Activated T-helper 9 cell treated with anti-CD3 and anti-CD28 coated beads, Interleukin-2, amount 50 U/mL, for 16 hours (primary cell): ENCODE measurements at places on chromosomes 3 and 15.

DNA sequence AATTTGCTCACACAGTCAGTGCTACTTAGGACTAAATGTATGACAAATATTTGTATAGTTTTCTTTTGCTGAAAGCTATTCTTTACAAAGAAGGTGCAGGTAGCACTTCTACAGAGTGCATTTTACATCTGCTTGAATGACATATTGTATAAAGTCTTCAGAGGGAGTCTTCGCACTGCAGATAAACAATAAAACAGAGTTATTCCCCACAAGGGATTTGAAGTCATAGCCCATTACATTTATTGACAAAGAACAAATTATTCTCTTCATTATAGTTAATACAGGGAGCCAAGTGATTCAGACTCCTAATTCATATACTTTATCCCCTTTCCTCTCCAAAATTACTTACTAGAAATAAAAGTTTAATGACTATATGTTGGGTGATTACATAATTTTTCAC, 529.7 kb downstream of the EDEM1 start:
- DNase-seq = no peak

DNA sequence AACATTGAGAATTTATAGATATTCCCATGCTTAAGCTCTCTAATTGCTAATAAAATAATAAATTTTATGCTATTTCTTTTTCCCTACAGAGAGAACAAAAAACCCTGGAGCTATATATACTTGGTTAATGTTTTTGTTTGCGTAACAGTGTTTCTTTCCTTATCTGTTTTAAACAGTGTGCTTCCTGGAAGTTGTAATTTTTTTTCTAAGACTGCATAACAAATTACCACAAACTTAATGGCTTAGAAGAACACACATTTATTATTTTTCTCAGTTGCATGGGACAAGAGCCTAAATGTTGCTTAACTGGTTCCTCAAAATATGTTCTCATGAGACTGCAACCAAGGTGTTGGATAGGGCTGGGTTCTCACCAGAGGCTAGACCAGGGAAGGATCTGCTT, 49.7 kb upstream of the DPH6 start:
- DNase-seq = no peak

GRCh38 chr15:58627046-58627445, 122.5 kb downstream of the ADAM10 start:
- no peak for DNase-seq

DNA sequence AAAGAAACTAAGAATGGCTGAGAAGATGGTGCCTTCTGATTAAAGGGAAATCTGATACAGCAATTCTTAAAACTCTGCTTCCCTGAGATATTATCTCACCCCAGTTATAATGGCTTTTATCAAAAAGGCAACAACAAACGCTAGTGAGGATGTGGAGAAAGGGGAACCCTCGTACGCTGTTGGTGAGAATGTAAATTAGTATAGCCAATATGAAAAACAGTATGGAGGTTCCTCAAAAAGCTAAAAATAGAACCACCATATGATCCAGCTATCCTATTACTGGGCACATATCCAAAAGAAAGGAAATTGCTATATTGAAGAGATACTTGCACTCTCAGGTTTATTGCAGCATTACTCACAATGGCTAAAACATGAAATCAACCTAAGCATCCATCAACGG, 65.1 kb downstream of the GOLIM4 start:
- no peak for DNase-seq

DNA sequence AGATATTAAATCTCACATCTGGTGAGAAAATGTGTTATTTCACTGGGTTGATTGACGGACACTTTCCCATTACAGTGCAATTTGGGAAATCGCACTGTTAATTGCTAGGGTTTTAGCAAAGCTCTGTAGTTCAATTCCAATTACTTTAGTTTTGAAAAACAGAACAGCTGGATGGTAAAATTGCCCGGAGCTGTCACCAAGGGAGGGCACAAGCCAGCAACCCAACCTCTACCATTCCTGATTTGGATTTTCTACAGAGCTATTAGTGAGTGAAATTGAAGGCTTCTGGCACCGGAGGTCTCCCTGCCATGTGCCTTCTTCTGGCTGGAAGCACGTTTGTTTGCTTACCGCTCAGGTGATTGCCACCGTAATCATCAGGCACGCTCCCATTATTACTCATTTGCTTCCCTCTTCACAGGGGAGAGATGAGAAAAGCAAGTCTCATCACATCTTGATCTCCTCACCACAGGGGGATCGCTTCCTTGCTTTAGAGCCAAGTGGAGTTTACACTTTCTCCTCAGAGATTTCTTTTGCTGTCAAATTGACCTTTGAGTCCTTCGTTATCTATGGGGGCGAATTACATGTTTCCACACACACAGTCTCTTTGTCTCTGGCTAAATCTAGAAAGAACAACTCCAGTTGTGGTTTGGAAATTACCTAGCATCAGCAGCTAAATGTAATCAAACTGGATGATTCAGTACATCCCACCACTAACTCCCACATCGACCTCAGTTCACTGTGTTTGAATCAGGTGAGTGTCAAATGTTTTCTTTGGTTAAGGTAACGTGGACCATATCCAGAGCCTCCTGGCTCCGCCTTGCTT, 421.7 kb upstream of the GOLIM4 start:
- DNase-seq = no peak

DNA sequence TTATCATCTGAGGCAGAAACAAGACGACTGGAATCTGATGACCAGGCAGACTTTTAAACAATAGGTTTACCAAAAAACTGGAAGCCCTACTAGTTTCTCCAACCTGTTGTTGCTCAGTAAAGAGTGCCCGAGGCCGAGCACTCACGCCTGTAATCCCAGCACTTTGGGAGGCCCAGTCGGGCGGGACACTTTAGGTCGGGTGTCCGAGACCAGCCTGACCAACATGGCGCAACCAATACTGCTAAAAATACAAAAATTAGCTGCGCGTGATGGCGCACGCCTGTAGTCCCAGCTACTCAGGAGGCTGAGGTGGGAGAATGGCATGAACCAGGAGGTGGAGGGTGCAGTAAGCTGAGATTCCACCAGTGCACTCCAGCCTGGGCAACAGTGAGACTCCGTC, 1.1 kb upstream of the WDR5B start:
- DNase-seq = no peak

- DNase-seq = no peak
These were observed 41.2 kb downstream of the PCCB start for GRCh38 chr3:136291302-136291701.

- DNase-seq = no peak
These were observed 528.2 kb downstream of the NR2F2 start for GRCh38 chr15:96858694-96859093.

DNA sequence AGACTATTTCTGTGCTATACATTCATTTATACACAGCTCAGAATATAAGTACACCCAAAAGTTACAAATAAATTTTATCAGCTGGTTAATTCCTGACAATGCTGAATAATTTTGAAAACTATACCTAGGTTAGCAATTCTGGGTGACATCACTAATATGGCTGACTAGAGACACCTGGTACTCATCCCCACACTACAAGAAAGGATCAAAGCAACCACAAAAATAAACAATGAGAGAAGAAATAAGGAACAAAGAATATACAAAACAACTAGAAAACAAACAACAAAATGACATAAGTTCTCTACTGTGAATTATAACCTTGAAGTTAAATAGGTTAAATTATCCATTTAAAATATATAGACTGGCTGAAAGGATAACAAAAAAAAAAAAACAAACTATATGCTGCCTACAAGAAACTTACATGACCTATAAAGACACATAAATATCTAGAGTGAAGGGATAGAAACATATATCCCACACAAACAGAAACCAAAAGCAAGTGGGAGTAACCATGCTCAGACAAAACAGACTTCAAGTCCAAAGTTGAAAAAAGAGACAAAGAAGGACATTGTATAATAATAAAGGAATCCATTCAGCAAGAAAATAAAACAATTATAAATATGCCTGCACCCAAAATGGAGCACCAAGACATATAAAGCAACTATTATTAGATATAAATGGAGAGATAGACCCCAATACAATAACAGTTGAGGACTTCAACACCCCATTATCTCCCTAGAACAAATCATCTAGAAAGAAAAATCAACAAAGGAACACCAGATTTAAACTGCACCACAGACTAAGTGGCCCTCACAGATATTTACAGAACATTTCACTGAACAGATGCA, 57.8 kb downstream of the IMPG2 start:
- no peak for DNase-seq

DNA sequence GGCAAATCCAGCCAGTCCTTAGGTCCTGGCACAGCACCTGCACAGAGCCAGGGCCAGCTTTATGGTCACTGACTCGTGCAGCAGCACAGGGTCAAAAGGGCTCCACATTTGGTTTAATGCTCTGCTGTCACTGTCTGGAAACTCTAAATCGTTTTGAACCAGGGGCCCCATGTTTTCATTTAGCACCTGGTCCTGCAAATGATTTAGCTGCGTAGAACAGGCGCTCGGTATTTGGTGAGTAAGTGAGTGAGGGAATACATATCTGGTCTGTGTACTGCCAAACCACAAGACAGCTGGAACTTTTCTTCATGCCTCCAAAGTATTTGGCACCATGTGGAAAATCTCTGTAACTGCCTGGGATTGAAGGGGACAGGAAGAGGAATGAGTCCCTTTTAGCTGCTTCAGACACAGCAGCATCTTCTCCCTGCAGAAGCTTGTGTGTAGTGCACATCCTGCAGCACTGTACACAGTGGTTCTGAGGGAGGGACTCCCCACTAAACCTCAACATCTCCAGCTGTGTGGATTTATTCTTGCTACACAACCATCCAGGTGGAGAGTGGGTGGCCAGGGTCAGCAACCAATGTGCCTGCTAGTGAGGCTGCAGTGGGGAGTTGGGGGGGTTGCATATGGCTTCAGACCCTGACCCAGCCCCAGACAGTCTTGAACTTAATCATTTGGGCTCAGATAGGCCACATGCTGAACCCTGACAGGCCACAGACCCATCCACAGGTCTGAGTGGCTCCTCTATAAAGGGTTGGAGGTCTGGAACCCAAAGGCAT, 1.1 kb downstream of the SH2D7 start:
- DNase-seq = no peak

GRCh38 chr3:195802795-195803194, 8.9 kb downstream of the MUC4 start:
- DNase-seq = no peak

GRCh38 chr15:71658036-71658435, 152.3 kb upstream of the NR2E3 start:
- no peak for DNase-seq

GRCh38 chr3:154304936-154305335, 19.4 kb downstream of the DHX36 start:
- DNase-seq = no peak

- no peak for DNase-seq
These were observed 65.1 kb downstream of the HCN4 start for GRCh38 chr15:73303636-73304035.

DNA sequence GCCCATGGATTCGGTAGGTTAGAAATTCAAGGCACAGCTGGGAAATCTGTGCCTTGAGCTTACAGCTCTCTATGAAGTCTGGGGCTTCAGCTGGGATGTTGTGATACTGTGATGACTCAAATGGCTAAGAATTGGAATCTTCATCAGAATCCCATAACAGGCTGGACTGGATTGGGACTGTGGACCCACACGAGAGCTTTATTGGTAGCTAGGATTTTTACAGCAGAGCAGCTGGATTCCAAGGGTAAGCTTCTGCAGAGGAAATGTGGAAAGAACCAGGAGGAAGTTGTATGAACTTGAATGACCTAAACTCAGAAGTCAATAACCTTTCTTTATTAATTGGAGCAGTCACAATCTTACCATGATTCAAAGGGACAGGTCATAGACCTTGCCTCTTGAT, 1187.1 kb downstream of the ROBO1 start:
- DNase-seq = no peak

- no peak for DNase-seq
These were observed 2.4 kb downstream of the UCN2 start for GRCh38 chr3:48561045-48561736.

DNA sequence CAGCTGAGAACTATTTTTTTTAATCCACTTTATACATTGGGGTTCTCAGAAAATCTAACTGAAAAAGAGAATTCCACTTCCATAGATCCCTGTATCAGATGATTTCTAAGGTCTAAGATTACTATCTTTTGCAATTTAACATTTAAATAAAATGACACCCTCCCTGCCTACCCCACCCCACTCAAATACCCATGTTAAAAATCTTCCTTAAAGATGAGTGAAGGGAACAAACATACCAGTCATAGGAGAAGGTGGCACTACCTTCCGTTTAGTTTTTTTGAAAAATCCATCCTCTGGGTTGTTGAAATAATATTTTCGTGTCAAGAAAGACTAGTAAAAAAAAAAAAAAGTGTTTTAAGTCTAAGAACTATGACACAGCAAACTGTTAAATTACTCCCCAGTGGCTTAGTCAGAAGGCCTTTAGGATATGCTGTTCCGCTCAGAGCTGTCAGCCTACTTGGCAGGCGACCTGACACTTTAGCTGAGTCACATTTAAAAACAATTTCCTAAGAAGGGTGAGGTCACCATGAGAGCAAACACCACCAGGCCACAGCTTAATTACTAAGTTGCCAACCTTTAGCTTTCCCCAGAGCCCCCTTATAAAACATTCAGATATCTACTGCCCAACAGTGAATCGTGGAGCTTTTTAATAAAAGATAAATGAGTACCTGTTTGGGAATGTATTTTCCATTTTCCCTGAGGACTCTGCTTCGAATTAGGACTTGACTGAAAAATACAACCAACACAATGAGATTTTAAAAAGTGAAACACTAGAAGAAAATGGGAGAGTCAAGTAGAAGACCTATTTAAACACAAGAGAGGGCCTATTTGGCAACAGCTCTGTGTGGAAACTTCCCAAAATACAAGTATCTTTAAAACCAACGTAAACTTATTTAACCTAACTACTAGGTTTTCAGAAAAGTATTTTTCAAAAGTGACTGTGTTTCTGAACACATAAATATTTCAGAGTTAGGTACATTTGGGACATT, 9.6 kb downstream of the EMC3 start:
- no peak for DNase-seq
